ENCODE measurements at places on chromosomes 3 and 15.

DNA sequence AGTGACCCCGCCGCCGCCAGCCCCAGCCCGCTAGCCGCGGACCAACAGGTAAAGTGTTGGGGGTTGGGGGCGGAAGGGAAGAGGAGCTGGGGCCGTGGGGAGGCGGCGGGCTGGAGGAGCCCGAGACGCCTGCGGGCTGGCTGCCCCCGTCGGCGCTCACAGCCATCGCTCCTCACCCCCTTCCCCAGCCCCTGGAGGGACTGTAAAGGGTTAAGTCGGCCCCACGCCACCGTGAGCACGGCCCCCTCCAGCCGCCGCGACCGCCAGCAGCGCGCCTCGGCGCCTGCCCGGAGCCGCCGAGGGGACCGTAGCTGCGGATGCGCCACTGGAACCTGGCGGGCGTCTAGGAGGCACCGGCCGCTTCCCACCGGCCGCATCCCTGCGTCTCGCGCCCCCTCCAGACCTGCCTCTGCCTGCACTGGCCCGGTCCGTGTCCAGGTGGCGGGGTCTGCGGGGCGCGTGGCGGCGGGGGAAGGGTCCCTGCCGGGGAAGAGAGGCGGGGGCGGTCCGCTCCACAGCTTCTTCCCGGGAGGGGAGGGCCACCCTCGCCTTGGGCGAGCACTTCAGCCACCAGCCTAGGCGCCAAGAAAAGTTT, 522 bp downstream of the MED12L start:
- no peak for DNase-seq

- no peak for DNase-seq
Measured at GRCh38 chr3:138449490-138449889, 15.1 kb downstream of the ESYT3 start.

- no peak for DNase-seq
Measured at GRCh38 chr3:122916580-122916979, 111.0 kb downstream of the SEMA5B start.

GRCh38 chr3:7876741-7877297, 624.8 kb upstream of the LMCD1 start:
- peak; percentile 44 for DNase-seq

- no peak for DNase-seq
Measured at GRCh38 chr15:67132276-67132675, 66.9 kb downstream of the SMAD3 start.

DNA sequence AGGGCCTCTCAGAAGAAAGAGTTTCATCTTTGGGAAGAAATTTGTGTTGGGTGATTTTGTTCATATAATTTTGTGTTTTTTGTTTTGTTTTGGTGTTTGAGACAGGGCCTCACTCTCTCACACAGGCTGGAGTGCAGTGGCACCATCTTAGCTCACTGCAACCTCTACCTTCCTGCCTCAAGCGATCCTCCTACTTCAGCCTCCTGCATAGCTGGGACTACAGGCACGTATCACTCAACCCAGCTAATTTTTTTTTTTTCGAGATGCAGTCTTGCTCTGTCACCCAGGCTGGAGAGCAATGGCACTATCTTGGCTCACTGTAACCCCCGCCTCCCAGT, 29.0 kb upstream of the PIK3CB start:
- no peak for DNase-seq

DNA sequence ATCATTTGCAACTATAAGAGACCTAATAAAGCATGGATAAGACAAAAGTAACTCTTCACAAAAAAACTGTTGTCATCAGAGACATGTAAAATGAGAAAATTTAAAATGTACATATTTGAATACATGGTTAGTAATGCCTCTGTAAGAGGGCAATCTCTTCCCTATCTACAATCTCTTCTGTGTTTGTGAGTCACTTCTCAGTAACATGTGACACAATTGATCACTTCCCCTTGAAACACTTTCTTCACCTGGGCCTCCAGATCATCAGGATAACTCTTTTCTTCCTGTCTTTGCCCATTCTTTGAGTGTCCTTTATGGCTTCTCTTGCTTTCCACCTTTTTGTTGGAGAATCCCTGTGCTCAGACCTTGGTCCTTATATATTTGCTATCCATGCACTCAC, 50.4 kb downstream of the TFDP2 start:
- DNase-seq = no peak

- no peak for DNase-seq
Measured at GRCh38 chr3:15520804-15521572, 518 bp downstream of the COLQ start.

- DNase-seq = no peak
Measured at GRCh38 chr3:37072892-37073291, 79.6 kb downstream of the MLH1 start.

DNA sequence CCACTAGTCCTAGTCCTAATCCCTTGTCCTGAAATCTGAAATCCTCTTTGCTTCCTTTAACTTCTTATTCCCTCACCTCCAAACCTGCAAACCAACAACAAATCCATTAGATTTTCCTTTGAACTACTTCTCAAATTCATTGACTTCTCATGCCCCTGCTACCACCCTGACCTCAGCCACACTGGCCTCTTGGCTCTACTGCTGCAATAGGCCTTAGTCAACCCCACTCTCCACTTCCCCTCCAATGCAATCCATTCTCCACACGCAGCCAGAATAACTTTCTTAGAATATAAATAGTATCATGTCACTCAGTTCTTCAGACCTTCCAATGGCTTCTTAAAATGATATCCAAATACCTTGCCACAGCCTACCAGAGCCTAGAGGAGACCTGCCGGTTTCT, 131.1 kb upstream of the GADL1 start:
- no peak for DNase-seq

GRCh38 chr15:63226966-63227401, 37.6 kb downstream of the RAB8B start:
- no peak for DNase-seq

DNA sequence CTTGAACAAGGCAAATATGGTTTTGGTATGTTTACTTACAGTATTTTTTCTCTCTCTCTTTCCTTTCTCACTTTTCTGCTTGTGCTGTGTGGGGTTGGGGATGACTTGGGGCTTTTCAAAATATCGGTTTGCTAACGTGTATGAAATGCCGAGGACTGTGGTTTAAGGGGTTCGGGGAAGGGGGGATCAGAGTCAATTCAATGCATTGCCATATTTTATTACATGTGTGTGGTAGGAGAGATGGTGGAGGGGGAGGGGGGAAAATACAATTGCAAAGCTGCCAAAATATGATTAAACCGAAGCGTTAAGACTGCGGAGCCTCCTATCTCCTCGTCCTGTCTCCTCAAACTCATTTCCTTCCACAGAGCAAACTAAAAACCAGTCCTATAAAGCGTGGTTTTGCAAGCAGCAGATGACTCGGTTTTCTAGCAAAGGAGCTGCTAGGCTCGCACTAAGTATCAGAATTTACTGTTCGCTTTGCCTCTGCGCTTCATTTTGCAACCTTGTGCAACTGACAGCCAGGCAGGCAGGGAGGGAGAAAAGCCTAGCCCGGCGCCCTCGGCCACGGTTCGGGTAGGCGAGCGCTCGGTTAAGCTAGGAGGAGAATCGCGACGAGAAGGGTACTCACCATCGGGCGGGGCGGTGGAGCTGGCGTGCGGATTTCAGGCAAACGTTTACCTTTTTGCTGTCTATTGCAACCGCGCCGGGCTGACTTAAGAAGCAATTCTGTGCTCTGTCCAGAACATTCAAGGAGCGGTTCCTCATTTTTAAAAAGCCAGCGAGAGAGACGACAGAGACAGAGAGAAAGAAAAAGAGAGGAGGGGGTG, 4.0 kb upstream of the NR2F2 start:
- DNase-seq = no peak

DNA sequence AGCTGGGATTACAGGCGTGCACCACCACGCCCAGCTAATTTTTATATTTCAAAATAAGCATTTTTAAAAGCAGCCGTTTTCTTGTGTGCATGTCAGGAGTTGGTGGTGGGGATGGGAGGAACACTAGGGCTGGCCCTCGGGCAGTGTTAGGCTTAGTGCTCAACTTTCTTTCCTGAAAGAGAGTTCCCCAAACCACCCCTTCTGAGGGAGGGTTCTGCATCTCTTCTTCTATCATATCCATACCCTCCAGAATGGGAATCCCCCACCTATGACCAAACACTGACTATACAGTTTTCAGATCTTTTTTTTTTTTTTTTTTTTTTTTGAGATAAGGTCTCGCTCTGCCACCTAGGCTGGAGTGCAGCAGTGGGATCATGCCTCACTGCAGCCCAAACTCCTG, 12.5 kb downstream of the PFKFB4 start:
- no peak for DNase-seq

DNA sequence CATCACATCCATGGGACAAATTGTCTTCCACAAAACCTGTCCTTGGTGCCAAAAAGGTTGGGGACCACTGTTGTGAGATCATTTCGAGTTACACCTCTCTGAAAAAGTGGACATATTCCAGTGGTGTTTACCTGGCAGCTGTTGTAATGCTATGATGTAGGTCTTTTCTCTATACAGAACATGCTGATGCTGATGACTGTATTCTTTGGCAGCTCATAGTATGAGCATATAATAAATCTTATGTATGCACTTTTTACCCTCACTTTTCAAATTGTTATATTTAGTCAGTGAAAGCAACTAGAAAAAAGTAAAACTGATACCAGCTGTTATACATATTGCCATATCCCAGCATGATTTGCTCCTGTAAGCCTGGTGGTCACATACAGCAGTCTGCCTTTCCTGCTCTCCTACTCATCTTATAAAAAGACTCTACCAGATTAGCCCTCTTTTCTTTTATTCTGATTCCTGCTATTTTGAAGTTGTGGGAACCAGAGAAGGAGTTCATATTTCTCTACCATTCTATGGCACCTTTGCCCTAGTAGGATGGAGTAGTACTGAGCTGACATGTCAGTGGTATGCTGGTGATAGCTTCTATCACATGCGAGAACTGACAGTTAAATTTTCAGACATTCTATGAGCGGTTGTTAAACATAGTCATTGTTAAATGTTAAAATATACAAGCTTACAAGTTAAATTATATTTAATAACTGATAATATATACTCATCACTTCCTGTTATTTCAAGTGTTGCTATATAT, 128.7 kb downstream of the FNDC3B start:
- DNase-seq = no peak

DNA sequence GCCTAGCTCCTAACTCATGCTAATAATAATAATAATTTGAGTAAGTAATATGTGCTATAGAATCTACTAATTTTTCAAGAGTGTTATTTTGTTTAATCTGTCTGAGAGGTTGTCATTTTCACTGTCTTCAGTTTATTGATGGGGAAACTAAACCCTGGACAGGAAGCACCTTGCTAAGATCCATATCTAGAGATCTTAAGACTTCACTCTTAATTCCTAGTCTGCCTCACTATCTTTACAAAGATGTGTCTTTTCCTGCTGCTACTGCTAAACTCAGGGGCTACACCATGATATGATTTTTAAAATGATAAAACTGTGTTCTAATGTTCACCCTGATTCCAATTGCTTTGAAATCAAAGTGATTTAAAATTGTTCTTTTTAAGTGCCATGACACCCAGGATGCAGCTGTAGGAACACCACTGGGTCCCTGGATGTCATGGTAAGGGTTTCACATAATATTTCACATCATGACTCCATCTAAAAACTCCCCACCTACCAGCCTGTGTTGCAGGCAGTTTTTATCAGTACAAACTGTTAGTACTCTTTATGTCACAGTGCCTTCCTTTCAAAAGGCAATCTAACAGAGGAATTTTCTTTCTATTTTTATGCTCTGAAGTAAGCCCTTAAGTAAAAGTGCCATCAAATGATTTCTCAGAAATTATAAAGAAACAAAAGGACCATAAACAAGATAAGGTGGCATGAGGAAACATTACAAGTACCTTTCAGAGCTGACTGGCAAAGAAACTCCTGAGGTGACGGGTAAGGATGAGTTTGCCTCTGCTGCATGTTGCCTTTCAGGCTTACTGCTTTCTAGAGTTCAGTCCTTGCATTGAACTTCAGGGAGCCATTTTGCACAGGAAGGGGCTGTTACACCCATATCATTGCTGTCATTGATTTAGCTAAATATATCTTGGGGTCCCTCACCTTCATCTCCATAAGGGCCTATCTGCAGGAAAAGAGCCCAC, 160.1 kb upstream of the SATB1 start:
- DNase-seq = no peak

- no peak for DNase-seq
Measured at GRCh38 chr15:91072161-91072560, 27.9 kb upstream of the SV2B start.

- DNase-seq = no peak
Measured at GRCh38 chr3:25547103-25547502, 117.6 kb downstream of the TOP2B start.

- no peak for DNase-seq
Measured at GRCh38 chr3:14142567-14143270, 17.9 kb downstream of the TMEM43 start.

- DNase-seq = no peak
Measured at GRCh38 chr15:77689821-77690220, 57.1 kb upstream of the LINGO1 start.

- no peak for DNase-seq
Measured at GRCh38 chr3:138011722-138012121, 1.8 kb downstream of the CLDN18 start.

GRCh38 chr15:54638666-54639065, 558.1 kb downstream of the RSL24D1 start:
- no peak for DNase-seq

GRCh38 chr3:86176445-86176784, 814.5 kb downstream of the VGLL3 start:
- no peak for DNase-seq

GRCh38 chr15:44792715-44793114, 56.4 kb downstream of the TRIM69 start:
- no peak for DNase-seq

DNA sequence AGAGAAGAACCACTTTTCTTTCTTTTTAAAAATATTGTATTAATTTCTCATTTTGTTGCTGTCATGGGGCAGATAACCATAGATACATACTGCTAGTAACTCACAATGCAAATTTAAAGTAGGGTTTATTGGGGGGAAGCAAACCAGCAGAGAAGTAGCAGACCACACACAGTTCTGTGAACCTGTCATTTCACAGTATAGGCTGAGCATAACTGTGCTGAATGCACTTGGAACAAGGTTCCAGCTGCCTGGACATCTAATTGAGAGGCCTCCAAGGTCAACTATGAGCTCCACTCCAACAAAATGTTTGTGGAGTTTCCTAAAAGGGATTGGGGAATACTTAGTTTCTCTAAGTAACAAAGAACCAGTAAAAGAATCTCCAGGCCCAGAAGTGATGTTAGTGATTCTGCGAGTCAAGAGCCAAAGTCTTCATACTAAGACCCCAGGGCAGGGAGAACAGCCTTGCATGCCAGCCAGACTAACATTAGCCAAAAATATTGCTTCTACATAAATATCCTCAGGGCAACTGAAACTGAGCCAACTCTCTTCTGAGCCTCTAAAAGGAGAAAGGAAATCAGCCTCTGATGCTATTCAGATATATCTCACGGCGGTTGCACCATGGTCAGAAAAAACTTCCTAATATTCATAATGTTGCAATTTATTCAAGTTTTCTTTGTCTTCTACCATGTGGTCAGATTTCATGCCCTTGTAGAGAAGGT, 856.4 kb upstream of the ALCAM start:
- no peak for DNase-seq

GRCh38 chr15:96332637-96333121, 2.2 kb downstream of the NR2F2 start:
- no peak for DNase-seq

- DNase-seq = no peak
Measured at GRCh38 chr15:84731774-84732173, 15.8 kb upstream of the SEC11A start.

GRCh38 chr15:72092691-72093090, 25.3 kb downstream of the MYO9A start:
- DNase-seq = no peak

All from RCC 7860 (cell line).